ENCODE measurements at places on chromosomes 16 and 17.

DNA sequence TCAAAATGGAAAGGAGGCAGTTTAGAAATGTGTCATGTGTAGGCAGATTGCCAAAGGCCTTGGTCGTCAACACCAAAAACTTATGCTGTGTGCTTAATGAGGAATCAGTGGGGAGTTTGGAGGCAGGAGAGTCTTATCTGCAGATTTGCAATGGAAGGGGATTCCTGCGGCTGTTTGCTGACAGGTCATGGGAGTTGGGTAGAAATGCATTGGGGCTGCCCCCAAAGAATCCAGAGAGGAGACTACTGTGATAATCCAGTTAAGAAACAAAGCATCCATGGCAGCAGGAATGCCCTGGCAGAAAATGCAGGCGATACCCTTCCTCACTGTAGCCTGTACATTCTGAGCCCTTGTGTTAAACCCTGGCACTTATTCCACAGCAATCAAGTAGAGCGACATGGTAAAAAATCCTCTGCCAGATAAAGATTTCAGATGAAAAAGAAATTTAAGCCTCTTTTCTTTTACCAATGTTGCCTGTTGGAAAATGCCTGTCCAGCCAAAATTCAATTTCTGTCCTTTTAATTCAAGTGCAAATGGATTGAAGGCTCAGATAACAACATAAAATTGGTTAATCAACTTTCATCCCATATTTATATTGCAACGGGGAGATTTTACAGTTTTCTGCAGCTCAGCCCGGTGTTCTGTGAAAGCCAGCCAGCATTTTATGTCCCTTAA, 491.0 kb upstream of the CDH5 start:
- DNase-seq: no peak

DNA sequence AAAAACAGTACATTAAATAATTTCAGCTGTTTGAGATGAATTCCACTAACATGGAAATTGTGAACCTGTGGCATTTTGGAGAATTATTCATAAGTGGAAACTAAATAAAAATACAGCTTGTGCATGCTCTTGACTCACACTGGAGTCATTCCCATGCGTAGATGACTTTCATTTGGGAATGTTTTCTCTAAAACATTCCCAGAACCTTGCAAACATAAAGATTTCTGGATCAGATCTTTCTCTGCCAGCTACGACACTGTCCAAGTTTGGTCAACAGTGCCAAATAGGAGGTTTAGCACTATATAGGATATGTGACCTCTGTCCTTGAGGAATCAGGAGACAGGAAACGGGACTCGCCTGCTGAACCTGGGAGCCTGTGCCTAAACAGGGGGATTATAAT, 400.9 kb downstream of the SLC39A11 start:
- no peak for DNase-seq

GRCh38 chr17:55530064-55530463, 18.8 kb upstream of the SMIM36 start:
- no peak for DNase-seq

DNA sequence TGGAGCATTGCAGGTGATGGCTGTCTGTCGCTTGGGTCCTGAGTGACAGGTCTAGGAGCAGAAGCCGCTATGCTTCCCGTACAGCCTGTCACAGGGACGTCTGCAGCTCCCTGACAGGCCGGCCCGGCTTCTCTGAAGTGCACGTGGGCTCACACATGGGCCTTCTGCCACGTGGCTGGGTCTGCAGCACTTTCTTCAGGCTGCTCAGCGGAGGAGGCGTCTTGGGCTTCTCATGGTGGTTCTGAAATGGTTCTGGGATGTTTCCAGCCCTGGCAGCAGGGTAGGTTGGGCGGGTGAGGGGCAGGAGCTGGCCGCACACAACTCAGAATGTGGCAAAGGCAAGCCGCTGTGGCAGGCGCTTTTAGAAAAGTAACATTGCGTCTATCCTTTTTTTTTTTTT, 80.3 kb upstream of the ZNF750 start:
- DNase-seq: no peak

GRCh38 chr17:68321556-68321954, 30.3 kb downstream of the ARSG start:
- no peak for DNase-seq

DNA sequence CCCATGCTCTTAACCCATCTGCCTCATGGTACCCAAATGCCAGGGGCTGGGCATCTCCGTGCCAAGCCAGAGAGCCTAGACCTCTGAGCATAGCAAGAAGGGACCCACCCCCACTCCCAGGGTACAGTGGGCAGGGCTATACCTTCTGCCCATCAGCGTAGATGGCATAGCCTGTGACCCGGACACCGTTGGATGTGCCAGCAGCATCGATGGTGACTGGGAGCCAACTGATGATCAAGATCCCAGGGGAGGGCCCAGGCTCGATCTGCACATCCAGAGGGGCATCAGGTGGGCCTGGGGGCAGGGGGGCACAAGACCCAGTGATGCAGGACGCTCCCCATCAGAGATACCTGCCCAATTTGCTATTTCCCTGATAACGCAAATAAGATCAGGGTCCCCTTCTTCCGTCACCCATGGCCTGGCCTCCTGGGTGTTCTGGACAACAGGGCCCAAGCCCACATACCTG, 17.1 kb downstream of the TSPOAP1 start:
- DNase-seq: no peak

- DNase-seq: no peak
Measured at GRCh38 chr16:82947698-82948097, 320.9 kb downstream of the CDH13 start.

Data from activated naive CD4-positive, alpha-beta T cell treated with anti-CD3 and anti-CD28 coated beads, Interleukin-2, amount 50 U/mL, for 72 hours (primary cell).